ENCODE measurements at places on chromosomes 4 and X.

GRCh38 chr4:145840162-145840768, 98.4 kb downstream of the ZNF827 start:
- peak; percentile 42 for DNase-seq

DNA sequence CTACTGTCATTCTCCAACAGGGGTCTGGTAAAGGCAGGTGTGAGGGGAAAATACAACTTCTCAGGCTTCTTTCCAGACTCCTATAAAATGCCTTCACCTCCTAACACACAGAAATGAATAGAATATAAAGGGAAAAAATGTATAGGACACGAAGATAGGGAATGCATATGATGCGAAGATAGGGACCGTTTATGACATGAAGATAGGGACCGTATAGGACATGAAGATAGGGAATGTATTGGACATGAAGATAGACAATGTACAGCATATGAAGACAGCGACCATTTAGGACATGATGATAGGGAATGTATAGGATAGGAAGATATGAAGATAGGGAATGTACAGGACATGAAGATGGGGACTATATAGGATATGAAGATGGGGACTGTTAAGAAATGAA, 10.5 kb downstream of the IRF2 start:
- DNase-seq: no peak

GRCh38 chr4:138299881-138300280, 57.7 kb upstream of the SLC7A11 start:
- no peak for DNase-seq

GRCh38 chr4:51851090-51851936, 8.4 kb downstream of the DCUN1D4 start:
- DNase-seq: no peak

DNA sequence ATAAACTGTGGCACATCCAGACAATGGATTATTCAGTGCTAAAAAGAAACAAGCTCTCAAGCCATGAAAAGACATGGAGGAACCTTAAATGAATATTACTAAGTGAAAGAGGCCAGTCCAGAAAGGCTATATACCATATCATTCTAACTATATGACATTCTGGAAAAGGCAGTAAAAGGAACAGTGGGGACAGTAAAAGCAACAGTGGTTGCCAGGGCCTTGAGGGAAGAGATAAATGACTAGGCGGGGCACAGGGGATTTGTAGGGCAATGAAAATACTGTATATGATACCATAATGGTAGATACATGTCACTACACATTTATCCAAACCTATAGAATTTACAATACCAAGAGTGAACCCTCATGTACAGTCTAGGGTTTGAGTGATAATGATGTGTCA, 115.3 kb downstream of the ATP8A1 start:
- DNase-seq: no peak

- DNase-seq: no peak
These were observed 24.9 kb upstream of the RNF150 start for GRCh38 chr4:141158219-141158618.

- DNase-seq: no peak
These were observed 2185.9 kb upstream of the TENM3 start for GRCh38 chr4:180057299-180057721.

- no peak for DNase-seq
These were observed 5.3 kb downstream of the PRRG3 start for GRCh38 chrX:151700581-151700980.

GRCh38 chr4:148934926-148935578, 492.8 kb upstream of the NR3C2 start:
- no peak for DNase-seq

GRCh38 chr4:124803641-124804040, 91.1 kb upstream of the ANKRD50 start:
- no peak for DNase-seq

DNA sequence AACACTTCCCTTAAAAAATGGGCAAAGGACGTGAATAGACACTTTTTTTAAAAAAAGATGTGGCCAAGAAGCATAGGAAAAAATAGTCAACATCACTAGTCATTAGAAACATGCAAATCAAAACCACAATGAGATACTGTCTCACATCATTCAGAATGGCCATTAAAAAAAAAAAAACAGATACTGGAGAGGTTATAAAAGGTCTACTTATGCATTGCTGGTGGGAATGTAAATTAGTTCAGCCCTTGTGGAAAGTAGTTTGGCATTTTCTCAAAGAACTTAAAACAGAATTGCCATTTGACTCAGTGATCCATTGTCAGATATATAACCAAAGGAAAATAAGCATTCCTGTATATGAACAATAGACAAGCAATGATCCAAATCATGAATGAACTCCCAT, 352.8 kb upstream of the EPHA5 start:
- no peak for DNase-seq

- no peak for DNase-seq
These were observed 252.5 kb upstream of the PGRMC2 start for GRCh38 chr4:128540122-128540521.

GRCh38 chr4:26194764-26195163, 126.0 kb upstream of the RBPJ start:
- DNase-seq: no peak

- DNase-seq: no peak
These were observed 40.8 kb upstream of the FAT1 start for GRCh38 chr4:186764457-186764856.

DNA sequence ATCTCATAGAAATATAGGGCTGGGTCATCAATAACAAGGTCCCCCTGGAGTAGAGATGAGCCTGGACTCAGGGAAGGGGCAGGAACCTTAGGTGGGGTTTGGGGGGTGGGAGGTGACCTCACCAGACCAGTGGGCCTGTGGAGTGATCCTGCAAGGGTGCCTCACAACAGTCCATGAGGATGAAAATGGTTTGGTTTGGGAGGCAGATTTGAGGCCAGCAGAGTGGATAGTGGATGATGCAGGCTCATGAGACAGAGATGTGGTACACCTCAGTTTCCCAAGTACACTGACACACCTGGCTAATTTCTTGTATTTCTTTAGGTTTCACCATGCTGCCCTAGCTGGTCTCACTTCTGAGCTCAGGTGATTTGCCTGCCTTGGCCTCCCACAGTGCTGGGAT, 18.1 kb upstream of the TRIM60 start:
- DNase-seq: no peak

DNA sequence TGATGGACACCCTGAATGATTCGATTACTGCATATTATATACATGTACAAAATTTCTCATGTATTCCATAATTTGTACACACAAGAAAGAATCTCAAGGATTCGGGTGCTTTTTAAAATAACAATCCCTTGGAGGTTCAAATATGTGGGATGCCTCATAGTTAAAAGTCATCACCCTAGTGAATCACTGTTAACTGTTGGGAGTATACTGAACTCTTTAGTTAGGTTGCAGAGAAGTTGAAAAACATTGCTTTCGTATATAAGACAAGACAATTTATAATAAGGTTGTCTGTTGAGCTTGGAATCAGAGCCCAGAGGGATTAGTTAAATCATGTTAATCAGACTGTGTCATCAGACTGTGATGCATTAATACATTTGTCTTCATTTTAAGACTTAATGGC, 15.6 kb downstream of the DCK start:
- DNase-seq: no peak

DNA sequence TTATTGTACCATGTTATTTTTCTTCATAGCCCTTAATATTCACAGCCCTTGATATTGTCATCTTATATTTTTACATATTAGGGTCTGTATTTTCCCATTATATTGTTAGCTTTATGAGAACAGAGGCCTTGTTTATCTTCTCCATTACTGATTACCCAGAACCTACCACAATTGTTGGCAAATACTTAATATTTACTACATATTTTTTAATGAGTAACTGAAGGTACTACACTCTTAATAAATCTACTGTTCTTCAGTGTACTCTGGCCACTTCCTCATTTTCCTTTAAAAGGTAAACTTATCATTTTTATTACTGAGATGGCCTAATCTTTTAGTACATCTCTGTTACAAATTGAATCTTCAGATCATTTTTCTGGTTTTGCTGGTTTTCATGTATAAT, 133.5 kb downstream of the COL4A5 start:
- DNase-seq: no peak

- no peak for DNase-seq
These were observed 123.6 kb downstream of the STAG2 start for GRCh38 chrX:124085063-124085462.

GRCh38 chr4:171981185-171981584, 168.0 kb downstream of the GALNTL6 start:
- DNase-seq: no peak

DNA sequence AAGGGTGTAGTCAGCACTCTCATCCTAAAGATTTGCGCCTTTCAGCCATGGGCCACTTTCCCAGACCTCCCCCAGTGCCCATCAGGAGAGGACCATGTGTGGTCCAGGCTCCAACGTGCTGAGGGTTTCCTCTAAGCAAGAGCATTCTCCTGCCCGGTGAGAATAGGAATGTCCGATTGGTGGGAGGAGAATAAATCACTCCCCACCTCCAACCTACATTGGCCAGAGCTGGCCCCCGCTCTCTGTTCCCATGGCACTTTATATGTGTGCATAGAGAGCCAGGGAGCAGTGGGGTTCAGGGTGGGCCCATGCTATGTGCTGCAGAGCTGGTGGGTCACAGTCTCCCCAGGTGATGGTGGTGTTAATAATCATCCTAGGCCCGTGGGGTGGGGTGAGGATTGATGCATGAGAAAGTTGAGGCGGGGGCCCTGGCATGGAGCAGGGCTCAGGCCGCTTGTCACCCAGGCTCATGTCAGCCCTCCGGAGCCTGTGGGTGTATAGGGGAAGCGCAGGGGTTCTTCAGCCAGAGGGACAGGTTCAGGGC, 6.8 kb upstream of the SORCS2 start:
- no peak for DNase-seq

DNA sequence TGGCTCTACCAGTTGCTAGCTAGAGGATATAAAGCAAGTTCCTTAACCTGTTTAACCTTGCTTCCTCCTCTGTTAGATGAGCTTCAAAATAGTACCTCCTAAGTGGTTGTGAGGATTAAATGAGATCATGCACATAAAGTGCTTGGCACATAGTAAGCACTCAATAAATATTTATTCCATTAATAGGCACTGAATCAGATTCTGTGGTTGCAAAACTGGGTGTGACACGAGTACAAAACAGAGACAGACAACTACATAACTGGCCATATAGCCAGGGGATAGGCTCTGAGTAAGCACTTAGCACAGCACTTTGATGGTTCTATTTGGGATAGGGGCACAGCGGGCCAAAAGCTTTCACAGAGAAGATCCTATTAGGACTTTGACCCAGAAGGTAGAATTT, 150.3 kb downstream of the RELL1 start:
- DNase-seq: no peak

- no peak for DNase-seq
These were observed 56.4 kb downstream of the EGF start for GRCh38 chr4:109969087-109969486.

DNA sequence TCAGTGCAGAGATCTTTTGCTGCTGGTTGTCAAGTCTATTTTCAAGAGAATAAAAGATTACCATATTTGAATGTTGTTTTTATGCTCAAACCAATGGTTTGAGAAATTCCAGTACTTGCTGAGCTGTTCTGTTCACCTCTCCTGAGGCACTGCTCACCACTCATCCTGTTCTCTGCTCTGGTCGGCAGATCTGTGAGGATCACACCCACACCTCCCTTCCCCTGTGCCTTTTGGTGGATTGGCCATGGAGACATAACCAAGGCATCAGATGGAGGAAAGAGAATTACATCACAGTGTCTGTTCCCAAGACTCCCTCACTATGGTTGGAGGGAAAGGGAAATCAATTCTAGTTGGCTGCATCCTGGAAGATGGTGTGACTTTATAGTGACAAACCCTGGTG, 391.6 kb downstream of the ARHGAP24 start:
- no peak for DNase-seq

DNA sequence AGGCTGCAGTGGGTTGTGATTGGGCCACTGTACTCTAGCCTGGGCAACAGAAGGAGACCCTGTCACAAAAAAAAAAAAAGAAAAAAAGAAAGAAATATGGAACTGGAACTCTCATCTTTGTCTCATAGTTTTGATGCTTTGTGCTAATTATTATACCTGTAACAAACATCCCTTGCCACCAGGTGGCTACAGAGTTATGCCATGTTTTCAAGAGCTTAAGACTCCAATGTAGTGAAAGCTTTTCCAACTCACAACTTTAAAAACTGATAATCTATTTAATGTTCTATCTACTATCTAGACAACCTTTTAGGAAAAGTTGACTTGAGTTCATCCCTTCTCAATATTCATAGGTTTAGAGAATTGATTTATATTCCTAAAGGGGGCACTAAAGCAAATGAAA, 42.4 kb downstream of the HTR2C start:
- DNase-seq: no peak

- no peak for DNase-seq
These were observed 47.9 kb downstream of the JADE3 start for GRCh38 chrX:46959985-46960700.

GRCh38 chr4:186240848-186241491, 13.7 kb downstream of the KLKB1 start:
- DNase-seq: peak; percentile 51

DNA sequence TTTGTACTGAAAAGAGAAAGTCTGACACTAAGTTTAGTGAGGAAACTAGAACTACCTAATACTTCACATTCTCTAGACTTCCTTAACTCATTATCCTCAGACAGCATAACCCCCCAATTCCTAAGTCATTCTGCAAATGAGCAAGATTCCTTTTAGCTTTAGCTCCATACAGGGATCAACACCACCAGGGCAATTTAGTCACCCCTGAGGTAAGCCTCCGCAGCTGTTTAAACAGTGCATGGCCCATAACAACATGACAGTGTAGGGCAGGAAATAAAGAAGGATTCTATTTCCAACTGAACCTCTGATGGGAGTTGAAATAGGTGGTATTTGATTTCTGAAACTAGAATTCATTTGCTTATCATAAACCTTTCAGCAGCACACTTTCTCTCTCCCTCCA, 112.8 kb upstream of the DKK2 start:
- DNase-seq: no peak

DNA sequence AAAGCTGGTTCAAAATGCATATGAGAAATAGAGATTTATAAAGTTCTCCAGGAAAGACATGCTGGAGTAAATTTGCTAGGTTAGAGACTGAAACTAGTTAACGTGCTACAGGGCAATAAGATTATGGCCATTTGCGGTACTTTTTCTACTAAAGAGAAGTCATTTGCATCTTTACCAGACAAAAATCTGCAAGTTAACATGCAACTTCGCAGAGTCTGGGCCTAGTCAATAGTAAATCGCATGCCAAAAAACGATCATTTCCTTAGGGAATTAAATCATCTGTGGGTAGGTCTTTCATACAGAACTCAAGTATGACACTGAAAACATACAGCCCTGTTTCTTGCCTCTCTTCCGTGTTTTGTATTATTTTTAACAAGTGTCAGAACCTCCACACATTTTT, 32.8 kb upstream of the REST start:
- DNase-seq: no peak

GRCh38 chrX:53262918-53263394, 18.4 kb downstream of the IQSEC2 start:
- DNase-seq: no peak

DNA sequence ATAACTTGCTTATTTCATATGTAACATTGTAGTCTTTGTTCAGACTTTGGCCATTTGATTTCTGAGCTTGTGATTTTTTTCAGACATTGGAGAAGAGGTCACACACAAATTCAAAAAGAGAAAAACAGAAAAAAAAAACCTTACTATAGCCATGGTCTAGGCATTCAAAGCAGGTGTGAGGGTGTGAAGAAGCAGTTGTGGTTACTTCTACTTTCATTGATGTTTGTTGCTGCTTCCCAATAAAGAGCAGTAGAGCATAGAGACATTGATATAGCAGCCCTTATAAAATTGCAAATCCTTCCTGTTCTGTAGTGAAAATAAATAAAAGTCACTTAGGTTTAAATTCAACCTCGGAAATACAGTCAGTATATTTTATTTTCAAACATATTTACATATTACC, 671.6 kb downstream of the GRXCR1 start:
- no peak for DNase-seq

- DNase-seq: no peak
These were observed 125.1 kb downstream of the MAML3 start for GRCh38 chr4:140028676-140029517.

Measured in NCI-H526 treated with DMSO at 0.1 percent for 48 hours (cell line).